ENCODE measurements at places on chromosomes 13 and 19. TPM values are rescaled to one million over a fixed set of nuclear protein-coding genes. Genes with fewer than 3 reads are reported as not detected.
A peak's percentile ranks its signal among the peaks of the same experiment; 100 is the strongest.

GRCh38 chr13:47310401-47310800, 413.5 kb upstream of the HTR2A start:
- no peak for DNase-seq

DNA sequence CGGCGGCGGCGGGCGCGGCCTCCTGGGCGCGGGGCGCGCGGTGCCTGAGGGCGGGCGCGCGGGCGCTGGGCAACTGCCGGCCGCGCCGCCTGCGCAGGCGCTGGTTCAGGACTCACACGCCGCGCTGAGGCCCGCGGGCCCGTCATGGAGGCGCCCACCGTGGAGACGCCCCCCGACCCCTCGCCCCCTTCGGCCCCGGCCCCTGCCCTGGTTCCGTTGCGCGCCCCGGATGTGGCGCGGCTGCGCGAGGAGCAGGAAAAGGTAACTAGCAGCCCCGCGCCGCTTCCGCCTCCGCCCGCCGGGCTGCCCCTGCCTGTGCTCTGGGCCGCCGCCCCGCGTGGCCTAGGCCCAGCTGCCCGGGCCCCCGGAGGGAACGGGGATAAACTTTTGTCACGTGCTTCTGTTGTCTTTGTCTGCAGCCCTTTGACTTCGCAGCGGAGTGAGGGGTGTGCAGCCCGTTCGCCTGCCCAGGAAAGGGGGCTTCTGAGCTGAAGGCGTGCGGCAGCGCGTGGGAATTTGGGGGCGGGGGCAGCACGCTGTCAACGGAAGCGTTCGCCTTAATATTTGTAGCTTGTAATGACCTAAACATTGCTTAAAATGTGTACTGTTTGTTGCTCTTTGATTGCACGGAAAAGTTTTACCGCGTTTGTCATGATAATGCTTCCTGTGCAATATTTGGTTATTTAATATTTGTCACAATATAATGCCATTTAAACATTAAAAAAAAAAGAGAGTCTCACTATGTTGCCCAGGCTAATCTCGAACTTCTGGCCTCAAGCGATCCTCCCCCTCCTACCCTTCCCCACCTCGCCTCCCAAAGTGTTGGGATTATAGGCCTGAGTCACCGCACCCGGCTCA, 594 bp downstream of the URI1 start:
- peak; percentile 84 for DNase-seq

The ATP1A3 gene
- 3.4 TPM for total RNA-seq

GRCh38 chr13:110509971-110510786, 51.3 kb downstream of the RAB20 start:
- DNase-seq: no peak

The SIGLEC14 gene
- total RNA-seq: not detected

The PSG5 gene
- not detected for total RNA-seq

The C2CD4C gene
- total RNA-seq: not detected

- DNase-seq: no peak
These were observed 35.1 kb downstream of the RASA3 start for GRCh38 chr13:114097212-114097892.

GRCh38 chr13:23288995-23289394, 108.2 kb downstream of the SGCG start:
- no peak for DNase-seq

All from activated CD8-positive, alpha-beta memory T cell treated with anti-CD3 and anti-CD28 coated beads, Interleukin-2, amount 10 ng/mL, durations not matched to agents 7 days and 5 days (primary cell).